ENCODE measurements at places on chromosomes 2 and 18. TPM values are rescaled to one million over a fixed set of nuclear protein-coding genes. Genes with fewer than 3 reads are reported as not detected.

ZNF512 gene
- 61.3 TPM for total RNA-seq

DNA sequence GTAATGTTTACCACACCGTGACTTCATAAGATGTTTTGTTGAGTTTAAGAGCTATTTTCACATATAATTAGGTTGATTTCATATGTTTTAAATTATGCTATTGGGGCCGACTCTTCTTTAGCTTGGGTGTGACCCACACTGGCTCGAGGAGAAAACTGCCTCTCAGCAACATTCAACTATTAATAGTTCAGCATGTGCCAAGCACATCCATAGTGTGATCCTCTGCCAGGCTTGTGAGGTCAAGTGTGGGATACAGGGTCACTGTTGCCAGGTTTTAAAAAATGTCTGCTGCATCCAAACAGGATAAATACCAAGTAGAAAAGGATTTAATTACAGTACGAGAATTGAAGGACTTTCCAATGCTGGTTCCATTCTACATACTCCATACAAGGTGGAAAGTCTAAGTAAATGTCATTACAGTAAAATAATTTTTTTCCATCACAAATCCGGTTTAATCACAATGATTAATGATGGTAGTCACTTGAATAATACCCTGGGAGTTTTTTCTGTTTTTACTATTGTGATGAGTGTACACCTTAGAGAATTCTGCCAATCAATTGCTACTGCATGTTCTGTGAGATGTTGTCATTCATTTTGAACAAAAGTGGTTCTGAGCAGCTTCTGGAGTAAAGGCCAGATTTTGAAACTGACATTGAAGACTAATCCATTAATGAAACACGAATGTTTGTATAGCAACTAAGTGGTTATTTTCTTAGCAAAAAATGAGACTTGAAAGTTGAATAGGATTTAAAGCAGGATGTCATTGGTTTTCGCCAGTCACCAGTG is 84.5 kb downstream of the ABI2 start:
- DNase-seq, result no peak

DNA sequence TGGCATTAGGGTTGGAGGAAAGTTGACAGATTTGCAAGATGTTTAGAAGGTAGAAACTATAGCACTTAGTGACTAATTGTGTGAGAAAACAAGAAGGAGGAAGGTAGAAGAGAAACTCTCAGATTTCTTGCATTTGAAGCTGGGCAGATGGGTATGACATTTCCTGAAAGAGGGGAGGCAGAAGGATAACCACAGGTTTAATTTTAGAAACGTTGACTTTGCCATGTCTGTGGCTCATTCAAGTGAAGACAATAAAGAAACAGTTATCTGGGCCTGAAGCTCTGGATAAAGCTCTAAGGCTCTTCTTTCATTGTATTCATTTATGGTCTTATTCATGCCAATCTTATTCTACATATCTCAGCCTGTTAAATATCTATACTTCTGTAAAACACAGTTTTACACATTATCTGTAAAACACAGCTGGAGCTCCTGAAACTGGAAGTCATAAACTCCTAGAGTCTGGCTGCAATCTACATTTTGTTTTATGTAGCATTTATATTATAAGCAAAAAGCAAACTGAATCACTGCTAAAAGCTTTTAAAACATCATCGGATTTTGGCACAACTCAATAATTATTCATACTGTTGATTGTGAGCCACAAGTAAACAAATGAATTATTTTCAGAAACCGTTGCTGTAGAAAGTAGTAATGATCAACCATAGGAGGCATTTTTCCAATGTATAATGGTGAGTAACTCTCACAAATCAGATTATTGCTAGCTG is 138.5 kb downstream of the RIT2 start:
- DNase-seq, result no peak

DNA sequence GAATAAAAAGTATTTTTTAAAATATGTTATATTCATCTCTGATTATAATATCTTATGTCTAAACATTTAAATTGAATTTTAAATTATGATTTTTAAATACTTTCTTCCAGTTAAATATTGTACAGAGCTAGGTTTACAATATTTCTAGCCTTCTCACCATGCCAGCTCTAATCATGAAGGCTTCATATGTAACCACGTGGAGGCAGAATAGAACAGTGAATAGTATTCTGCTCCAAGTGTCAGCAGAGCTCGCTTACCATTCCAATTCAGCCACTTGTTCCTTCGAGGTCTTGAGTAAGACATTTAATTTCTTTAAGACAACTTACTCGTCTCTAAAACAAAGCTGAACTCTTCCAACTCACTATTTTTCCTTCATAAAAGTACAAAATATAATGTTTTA is 871.8 kb downstream of the SUCLG1 start:
- no peak for DNase-seq

GRCh38 chr2:62076980-62077638 is 118.8 kb upstream of the B3GNT2 start:
- no peak for DNase-seq

Data from A673 (cell line).